Activated T-cell treated with anti-CD3 and anti-CD28 coated beads for 1 hour (primary cell): ENCODE measurements at places on chromosomes 6 and 20.

GRCh38 chr6:79076782-79077641 is 1.0 kb downstream of the PHIP start:
- DNase-seq = peak; percentile 81

DNA sequence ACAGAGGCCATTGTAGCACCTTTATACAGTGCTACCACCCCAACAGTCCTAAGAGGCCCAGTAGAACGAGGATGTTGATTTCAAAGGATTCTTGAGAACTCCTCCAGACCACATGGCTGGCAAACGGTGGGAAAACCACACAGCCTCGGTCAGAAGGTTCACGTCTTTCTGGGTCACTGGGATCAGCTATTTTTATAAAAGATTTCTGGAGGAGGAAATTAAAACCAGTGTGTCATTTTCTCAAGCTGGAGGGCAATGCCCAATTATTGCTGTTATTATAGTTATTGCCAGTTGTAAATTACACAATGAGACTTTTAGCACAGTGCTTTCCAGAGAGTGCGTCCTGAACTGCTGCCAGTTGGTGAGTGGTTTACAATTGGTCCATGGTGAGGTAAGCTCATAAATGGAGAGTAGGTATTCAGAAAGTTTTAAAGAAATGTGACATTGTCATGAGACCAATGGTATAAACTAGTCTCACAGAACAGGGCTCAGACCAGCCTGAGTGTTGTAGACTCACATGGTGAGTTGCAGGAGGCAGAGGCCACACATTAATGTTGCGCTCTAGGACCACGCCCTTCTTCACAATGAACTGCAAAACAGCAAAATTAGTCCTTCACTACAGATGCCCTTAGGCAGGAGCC is 8.4 kb upstream of the PPP1R14C start:
- no peak for DNase-seq

- no peak for DNase-seq
Measured at GRCh38 chr6:31836474-31837368, 9.2 kb downstream of the HSPA1B start.

- no peak for DNase-seq
Measured at GRCh38 chr20:36887752-36888090, 11.8 kb downstream of the TLDC2 start.

DNA sequence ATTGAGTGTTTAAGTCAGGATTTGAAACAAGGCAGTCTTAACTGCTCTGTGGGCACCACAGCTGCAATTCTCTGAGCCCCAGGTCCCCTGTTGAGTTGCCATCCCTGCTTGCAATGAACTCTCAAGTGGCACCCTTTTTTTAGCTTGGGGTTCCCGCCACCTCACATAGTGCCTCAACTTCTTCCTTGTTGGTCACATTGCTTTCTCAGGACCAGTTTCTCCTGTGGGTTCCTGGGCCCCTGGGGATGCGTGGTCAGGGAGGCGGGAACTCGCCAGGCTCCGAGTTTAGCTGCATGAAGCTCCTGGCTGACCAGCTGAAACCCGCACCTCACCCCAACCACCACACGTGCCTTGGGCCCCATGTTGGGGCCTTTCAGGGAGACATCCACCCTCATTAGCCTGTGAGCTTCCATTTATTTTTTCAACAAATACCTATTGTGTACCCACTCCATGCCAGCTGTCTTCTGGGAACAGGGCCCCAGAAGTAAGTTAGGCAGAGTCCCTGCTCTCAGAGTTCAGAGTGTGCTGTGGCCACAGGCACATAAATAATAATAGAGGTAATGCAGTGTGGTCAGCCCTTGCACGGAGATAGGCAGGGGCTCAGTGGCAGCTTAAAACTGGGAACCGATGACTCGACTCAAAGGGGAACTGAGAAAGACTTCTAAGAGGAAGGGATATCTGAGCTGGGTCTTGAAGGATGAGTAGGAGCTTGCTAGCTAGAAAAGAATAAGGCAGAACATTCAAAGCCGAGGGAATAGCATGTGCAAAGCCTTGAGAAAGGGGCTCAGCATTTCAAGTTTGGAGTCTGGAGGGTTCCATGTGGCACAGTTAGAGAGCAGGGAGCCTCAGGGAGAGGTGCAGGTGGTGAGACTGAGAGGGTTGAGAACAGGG is 33.9 kb upstream of the FAM83D start:
- no peak for DNase-seq

DNA sequence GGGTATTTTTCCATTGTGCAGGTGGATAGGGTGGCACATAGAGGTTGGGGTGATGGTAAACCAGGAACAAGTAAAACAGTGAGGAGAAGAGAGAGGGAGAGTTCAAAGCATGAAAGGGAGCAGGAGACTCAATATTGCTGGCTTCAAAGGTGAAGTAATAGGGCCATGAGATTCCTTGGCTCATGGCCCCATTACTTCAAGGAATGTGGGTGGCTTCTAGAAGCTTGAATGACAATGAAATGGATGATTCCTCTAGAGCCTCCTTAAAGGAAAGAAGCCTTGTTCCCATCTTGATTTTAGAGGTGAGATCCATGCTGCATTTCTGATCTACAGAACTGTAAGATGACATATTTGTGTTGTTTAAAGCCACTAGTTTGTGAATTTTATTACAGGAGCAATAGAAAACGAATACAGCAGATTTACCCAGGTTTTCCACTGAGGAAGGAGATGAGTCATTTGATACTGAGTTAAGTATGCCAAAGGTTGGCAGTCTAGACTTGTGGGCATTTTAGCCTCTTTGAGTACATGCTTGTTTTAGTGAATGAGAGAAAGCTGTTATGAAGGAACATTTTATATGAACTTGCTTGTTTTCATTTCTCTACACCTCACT is 110.4 kb downstream of the PLCB4 start:
- no peak for DNase-seq

- DNase-seq = no peak
Measured at GRCh38 chr20:58646257-58646656, 4.8 kb upstream of the STX16 start.

DNA sequence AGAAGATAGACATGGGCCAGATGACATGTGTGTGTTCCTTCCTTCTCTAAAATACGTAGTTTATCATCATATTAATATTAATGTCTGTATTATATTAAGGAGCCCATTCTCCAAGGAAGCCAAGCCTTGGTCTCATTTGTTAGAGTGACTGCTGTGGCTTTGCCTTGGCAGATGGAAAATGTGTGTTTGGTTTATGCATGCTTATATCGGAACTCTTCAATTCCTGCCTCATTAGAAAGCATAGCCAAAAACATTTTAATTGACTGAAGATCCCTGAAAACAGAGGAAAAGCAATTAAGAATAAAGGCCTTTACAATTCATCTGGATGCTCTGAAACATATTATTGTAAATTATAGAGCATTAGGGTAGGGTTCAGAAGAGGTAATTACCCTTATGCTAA is 106.4 kb downstream of the COL9A1 start:
- DNase-seq = no peak

DNA sequence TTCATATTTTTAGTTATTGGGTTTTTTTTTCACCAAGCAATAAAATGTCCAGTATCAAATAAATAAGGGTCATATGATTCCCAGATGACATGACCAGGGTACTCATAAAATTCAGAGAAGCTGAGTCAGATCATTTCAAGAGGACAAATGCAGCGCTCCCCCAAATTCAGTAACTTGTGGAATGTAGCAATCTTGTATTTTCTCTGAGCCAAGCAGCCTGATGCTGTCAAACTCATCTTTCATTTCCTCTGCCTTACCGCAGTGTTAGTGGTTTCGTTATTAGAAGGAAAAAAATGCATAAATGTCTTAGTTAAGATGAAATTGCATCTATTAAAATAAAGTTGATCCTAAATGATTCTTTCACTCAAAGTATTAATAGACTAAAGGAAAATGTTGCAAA is 57.8 kb upstream of the EDN1 start:
- DNase-seq = no peak

DNA sequence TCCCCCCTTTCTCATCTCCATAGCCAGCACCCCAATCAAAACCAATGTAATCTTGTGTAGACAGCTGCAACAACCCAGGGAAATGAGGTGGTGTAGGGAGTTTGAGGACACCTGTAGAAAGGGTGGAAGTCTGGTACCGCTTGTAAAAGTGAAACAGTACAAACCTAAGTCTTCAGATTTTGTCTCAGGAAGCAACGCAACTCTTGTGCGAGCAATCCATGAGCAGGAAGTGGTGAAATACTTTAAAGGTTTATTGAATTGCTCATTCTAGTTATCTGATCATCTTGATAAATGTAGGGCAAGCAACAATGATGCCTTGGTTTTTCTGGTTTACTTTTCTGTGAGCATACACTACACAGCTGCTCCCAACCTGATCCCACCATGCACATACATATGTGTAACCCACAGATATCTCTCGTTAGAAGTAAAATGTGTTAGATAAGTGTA is 71.1 kb upstream of the THEMIS start:
- DNase-seq = peak; percentile 11
